ENCODE measurements at places on chromosomes 4 and X. TPM values are rescaled to one million over a fixed set of nuclear protein-coding genes. Genes with fewer than 3 reads are reported as not detected.

CXorf66 gene
- total RNA-seq: not detected

GRCh38 chr4:127975121-127975770 lies 10.0 kb downstream of the ABHD18 start:
- no peak for DNase-seq

DNA sequence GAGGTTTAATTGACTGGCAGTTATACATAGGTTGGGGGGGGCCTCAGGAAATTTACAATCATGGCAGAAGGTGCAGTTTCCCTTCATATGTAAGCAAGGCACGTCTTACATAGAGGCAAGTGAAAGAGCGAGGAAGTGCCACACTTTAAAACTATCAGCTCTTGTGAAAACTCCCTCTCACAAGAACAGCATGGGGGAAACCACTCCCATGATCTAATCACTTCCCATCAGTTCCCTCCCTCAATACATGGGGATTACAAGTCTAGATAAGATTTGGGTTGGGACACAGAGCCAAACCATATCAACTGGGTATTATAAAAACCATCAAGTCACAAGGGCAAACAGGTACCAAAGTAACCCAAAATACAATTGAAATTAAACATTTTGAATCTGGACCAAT lies 182.0 kb upstream of the FAT4 start:
- no peak for DNase-seq

UCHL1 gene
- 45.1 TPM for total RNA-seq

GRCh38 chr4:88286897-88287296 lies 2.5 kb upstream of the PPM1K start:
- no peak for DNase-seq

- DNase-seq: no peak
Measured at GRCh38 chrX:39815631-39816030, 282.1 kb downstream of the BCOR start.

MORC4 gene
- 28.8 TPM for total RNA-seq

DNA sequence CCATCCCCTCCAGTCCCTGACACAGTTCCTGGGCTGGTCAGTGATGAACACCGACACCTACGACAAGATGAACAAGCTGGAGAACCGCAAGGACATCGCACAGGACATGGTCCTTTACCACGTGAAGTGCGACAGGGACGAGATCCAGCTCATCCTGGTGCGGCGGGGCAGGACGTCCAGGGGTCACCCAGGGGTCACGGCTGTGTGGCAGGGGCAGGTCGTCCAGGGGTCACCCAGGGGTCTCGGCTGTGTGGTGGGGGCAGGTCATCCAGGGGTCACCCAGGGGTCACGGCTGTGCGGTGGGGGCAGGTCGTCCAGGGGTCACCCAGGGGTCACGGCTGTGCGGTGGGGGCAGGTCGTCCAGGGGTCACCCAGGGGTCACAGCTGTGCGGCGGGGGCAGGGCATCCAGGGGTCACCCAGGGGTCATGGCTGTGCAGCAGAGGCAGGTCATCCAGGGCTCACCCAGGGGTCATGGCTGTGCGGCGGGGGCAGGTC lies 16.7 kb downstream of the ATP5ME start:
- no peak for DNase-seq

RS1 gene
- total RNA-seq: not detected

MUC7 gene
- total RNA-seq: not detected

SOWAHD gene
- not detected for total RNA-seq

DNA sequence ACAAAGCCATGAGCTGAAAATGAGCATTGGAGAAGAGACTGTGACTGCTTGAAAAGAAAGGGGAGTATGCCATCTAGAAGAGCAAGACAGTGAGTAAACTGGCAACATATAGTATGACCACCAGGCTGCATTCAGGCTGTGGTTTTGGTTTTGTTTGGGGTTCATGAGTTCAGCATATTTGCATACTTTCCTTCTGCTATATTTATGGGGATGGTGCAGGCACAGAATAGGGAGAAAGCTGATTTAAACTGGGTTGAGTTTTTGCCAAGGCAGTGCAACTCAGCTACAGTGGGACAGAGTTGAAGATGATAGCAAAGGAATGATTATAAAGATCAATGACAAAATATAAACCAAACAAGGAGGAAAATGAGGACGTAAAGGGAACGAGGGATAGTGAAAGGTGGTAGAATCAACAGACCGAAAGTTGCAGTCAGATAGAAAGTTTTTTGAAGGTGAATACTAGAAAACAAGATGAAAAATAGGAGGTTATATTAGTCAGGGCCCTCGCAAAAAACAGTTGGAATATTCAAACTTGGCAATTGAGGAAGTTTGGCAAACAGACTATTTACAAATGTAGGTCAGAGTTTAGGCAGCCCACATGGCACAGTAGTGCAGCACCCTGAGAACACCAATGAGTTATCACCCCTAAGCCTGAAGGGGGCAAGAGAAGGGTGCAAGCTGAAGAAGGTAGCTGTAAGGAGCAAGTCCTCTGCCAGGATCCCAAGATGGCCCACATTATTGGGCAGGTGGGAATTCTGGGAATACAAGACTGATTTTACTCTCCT lies 114.8 kb upstream of the MAP9 start:
- DNase-seq: no peak

DNA sequence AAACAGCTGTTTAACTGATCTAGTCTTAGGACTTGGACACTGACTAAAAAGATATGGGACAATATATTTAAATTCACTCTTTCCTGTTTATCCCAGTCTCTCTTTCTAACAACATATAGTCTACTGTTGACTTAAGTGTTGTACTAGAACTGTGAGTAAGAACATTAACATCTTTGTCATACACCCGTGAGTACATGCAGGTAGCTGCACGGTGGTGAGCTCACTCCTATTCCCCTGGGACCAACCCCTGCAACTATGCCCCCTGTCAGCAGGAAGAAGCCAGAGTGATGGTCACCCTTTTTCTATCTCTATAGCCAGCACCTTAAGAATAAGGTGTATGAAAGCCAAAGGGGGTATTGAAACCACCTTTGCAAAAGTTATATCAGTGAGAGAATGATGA lies 17.6 kb downstream of the TBL1X start:
- no peak for DNase-seq

DNA sequence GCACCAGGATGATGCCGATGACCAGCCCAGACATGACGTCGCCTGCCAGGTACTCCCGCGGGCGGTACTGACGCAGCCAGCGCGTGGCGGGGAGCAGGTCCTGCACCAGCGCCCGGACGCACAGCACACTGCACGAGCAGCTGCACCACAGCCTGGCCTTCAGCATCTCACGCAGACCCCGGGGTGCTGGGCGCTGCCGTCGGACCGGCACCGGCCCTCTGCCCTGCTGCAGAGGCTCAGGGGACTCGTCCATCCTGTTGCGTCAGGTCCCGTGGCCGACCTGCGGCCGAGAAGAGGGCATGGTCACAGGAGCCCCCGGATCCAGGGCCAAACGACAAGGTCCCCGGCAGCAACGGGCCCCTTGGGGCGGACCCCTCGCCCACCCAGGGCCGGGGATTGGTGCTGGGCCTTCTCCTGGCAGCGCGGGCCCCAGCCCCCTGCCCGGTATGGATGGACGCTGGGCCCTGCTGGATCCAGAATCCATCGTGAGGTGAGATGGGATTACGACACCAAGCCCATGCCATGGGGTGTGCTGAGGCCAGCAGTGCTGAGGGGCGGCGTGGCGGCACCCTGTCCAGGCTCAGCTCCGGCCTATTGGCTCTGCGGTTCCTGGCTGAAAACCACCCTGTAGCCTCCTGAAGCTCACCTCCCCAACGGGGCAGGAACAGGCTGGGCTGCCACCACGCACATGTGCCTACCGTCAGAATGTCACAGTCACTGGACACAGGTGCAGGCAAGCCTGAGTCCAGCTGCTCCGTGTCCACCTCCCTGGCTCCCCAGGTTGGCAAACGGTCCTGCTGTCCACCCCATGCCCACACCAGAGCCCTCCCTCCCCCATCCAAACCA lies 1.5 kb downstream of the SLC26A1 start:
- DNase-seq: no peak

DNA sequence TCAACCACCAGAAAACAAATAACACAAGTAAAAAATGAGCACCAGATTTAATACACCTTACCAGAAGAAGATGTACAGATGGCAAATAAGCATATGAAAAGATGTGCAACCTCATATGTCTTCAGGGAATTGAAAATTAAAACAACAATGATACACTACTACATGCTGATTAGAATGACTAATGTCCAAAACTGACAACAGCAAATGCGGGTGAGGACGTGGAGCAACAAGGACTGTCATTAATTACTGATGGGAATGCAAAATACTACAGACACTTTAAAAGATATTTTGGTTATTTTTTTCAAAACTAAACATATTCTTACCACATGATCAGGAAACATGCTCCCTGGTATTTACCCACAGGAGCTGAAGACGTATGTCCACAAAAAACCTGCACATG lies 140.3 kb downstream of the FRYL start:
- no peak for DNase-seq

SPANXA1 gene
- total RNA-seq: not detected

BDH2 gene
- total RNA-seq: 72.7 TPM

XAGE2 gene
- total RNA-seq: not detected

CDS1 gene
- 15.1 TPM for total RNA-seq

CT83 gene
- 2.1 TPM for total RNA-seq

ARL13A gene
- not detected for total RNA-seq

DNA sequence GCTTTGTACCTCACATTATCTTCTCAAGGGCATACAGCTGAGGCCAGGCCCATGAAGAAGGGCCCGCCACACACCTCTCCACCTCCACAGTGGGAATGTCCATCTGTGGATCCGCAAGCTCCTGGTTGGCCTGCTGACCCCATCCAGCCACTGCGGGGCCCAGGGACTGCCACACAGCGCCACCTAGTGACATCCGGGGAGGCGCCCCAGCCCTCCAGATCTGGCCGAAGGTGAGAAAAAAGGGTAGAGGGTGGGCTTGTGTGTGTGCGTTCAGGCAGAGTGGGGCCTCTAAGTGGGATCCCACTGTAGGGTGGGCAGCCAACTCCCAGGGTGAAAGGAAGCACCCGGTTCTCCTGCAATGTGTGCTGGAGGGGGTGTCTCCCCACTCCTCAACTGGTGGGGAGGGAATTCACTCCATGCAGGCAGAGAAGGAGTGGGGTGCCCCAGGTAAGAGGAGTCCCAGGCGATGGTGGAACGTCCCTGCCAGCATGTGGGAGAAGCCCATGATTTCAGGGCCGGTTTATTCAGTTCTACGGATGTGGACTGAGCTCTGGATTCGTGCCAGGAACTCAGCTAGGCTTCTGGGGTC lies 117.3 kb downstream of the ENPP6 start:
- DNase-seq: no peak

GRCh38 chr4:43766648-43767047 lies 682.0 kb downstream of the KCTD8 start:
- DNase-seq: no peak

ADH1C gene
- total RNA-seq: 9.9 TPM

- no peak for DNase-seq
Measured at GRCh38 chrX:936979-937769, 275.3 kb downstream of the CRLF2 start.

DNA sequence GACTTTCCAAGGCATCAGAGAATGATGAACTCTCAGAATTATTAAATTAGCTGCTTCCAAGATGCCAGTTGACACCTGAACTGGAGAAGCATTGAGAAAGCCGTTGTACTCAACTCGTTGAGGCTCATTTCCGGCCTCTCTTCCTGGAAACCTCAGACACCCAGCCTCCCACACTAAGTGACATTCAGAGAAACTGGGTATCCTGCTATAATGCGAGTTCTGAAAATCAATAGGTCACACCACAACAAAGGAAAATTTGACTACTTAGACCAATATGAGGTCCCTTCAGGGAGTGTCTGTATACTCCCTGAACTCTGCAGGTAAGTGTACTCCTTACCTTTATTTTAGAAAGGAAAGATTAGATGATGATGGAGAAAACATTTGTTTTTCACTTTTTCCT lies 51.2 kb downstream of the ENPEP start:
- DNase-seq: no peak

DMRTC1B gene
- total RNA-seq: 1.9 TPM

OTC gene
- total RNA-seq: 3.2 TPM

GRCh38 chr4:52510939-52511565 lies 148.0 kb downstream of the USP46 start:
- DNase-seq: no peak

GRCh38 chr4:70473679-70474078 lies 1.7 kb downstream of the MUC7 start:
- DNase-seq: no peak

GRCh38 chrX:113548308-113549015 lies 707.8 kb upstream of the AMOT start:
- DNase-seq: no peak

- DNase-seq: no peak
Measured at GRCh38 chr4:98540803-98541202, 117.6 kb downstream of the TSPAN5 start.

CT55 gene
- not detected for total RNA-seq

- no peak for DNase-seq
Measured at GRCh38 chrX:68758671-68759070, 70.2 kb upstream of the EFNB1 start.

DIPK2B gene
- not detected for total RNA-seq

- DNase-seq: no peak
Measured at GRCh38 chr4:54215379-54216077, 13.6 kb upstream of the PDGFRA start.

GRCh38 chr4:56531823-56532222 lies 26.2 kb downstream of the ARL9 start:
- no peak for DNase-seq

DNA sequence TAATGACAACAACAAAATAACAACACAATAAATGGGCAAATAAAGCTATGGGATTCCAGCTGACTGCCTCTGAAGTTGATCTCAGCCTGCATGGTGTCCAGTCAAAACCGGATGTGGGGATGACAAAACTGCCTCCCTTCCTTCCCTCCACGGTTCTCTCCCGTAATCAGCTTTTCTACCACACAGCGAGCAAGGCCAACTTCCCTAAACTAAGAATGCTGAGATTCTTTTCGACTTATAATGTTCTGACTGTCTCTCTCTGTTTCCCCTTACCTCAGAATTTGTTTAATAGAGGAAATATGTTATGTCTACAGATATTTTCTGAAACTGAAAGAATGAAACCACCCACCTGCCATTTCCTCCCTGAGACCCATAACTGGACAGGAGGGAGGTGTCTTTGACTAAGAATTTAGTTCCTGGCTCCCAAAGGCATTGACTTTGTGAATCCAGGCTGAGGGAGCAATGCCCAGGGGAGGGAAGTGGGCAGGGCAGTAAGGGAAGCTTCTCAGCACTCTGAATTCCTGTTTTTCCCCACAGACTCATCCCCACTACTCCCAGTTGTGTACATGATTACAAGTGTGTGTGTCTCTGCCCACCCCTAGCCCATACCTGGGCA lies 1.0 kb upstream of the TLR1 start:
- DNase-seq: no peak

DUSP21 gene
- not detected for total RNA-seq

DNA sequence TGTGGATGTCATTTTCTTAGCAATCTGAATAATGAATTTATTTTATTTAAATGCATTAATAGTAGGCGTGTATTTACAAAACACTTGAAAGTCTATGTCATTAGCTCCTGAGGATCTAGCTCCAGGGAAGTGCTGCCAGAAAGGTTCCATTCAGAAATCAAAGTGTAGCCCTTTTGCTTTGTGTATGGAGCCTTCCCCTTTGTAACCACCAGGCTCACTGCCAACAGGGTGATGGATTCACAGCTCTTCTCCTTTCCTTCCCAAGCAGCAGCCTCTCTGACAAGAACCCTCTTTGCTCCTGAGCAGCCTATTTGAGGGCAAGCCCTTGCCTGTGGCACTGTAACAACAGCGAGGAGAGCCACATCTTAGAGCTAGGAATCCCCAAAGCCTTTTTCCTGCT lies 286.0 kb upstream of the RASGEF1B start:
- DNase-seq: no peak

TGIF2LX gene
- total RNA-seq: not detected

All from type B pancreatic cell (in vitro differentiated cells).